Left cardiac atrium (tissue), 4 donors: ENCODE measurements at places on chromosomes 16 and 17. TPM values are rescaled to one million over a fixed set of nuclear protein-coding genes. Genes with fewer than 3 reads are reported as not detected.

Gene FADS6
- not detected for total RNA-seq

Gene UMOD
- not detected for total RNA-seq

Gene SLC6A2
- not detected for total RNA-seq

Gene PARD6A
- 4.8 TPM for total RNA-seq

Gene PERCC1
- total RNA-seq = not detected

Gene C17orf107
- 2.3 TPM for total RNA-seq

Gene NHLRC4
- total RNA-seq = 0.97 TPM

Gene ALDH3A1
- total RNA-seq = 0.21 TPM

Gene CISD3
- 66.2 TPM for total RNA-seq

Gene DRC7
- not detected for total RNA-seq

Gene FOXC2
- 1.9 TPM for total RNA-seq

Gene CEP295NL
- total RNA-seq = 1.7 TPM

Gene ZG16
- total RNA-seq = not detected

Gene C16orf86
- 3.7 TPM for total RNA-seq

Gene KRT32
- total RNA-seq = not detected

Gene KRT24
- not detected for total RNA-seq
